ENCODE measurements at places on chromosomes 12 and 14. TPM values are rescaled to one million over a fixed set of nuclear protein-coding genes. Genes with fewer than 3 reads are reported as not detected.

DNA sequence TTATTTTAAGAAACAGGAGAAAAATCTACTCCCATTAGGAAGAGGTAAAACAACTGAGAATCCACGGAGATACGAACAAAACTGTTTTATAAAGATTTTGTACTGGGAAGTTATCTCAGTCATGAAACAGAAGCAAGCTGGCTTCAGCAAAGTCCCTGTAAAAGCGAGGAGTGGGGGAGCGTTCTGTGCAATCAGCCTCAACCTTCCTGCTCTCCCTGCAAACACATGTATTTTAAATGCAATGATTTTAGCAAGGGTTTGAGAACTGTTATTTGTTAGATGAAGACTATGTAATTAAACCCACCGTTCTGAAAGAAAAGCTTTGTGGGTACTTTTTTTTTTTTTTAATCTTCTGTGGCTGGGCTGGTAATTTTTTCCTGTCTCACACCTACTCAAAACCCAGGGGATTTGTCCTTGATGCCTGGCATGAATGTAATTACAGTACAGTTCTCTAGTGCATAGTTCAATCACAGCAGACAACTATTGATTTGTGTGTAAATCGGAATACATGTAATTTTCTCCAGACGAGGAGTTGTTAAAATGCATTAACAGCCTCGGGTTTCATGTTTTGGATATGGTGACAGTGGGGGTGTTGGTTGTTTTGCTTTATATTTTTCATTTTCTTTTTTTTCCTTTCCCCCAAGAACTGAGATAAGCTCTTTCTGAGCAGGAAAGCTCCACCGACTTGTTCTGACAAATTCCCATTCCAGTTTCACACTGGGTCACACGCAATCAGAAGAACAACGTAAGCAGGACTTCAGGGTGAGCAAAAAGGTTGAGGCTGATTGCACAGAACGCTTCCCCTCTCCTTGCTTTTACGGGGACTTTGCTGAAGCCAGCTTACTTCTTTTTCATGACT, 153.6 kb downstream of the PHLDA1 start:
- no peak for DNase-seq
- peaks cover 42% of the 10 kb centered on the region for H3K4me1 ChIP-seq
- no peak overlapping the region for H3K27ac ChIP-seq
- H3K4me3 ChIP-seq = no peak overlapping the region
- no peaks in the 10 kb centered on the region for H3K27me3 ChIP-seq

The EML5 gene
- total RNA-seq = 1.0 TPM

DNA sequence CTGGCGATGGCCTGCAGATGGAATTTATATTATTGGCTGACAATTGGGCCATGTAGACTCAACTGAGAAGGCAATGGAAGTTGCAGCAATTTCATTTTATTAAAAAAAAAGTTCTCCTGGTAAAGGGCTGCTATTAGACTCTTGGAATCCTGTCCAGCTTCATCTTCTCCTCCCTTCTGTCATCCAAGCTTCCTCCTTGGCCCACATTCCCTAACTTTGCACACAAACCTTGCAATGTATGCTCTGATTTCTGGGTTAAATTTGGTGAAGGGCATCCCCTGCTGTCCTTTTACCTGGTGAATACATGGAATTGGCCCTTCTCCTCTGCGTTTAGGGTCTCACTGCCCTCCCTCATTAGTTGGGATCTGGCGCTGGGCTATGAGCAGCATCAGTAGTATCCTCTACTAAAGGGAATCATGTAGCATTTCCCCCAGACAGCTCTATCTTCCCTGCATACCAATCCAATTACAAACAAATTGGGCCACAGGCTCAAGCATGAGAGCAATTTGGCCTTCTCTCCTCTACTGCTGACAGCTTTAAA, 336.9 kb downstream of the BMP4 start:
- no peaks in the 10 kb centered on the region for H3K36me3 ChIP-seq
- no peak overlapping the region for H3K4me3 ChIP-seq
- no peaks in the 10 kb centered on the region for H3K27me3 ChIP-seq
- no peaks in the 10 kb centered on the region for H3K4me1 ChIP-seq
- no peak overlapping the region for H3K27ac ChIP-seq

The RARG gene
- 50.2 TPM for total RNA-seq
